ENCODE measurements at places on chromosomes 12 and 14. TPM values are rescaled to one million over a fixed set of nuclear protein-coding genes. Genes with fewer than 3 reads are reported as not detected.

Gene EML5
- total RNA-seq: 10.2 TPM

Gene CBLN3
- 1.7 TPM for total RNA-seq

Gene GPD1
- total RNA-seq: 20.0 TPM

DNA sequence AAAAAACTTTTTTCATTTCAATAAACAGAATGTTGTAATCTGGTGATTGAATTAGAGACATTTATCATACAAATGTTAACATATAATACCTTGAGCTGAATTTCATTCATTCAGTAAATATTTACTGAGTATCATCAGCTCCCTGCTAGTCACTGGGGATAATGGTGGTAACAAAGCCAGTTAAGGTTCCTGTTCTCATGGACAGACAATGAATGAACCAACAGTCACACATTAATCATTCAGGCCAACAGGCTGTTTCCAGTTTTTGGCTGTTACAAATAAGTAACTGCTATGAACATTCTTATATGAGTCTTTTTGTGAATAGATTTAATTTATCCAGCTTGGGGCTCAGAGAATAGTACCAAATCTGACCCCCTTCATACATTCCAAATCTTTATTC, 13.5 kb downstream of the EXD2 start:
- peaks cover 2% of the 10 kb centered on the region for H3K36me3 ChIP-seq
- no peaks in the 10 kb centered on the region for H3K27me3 ChIP-seq

Data from lung (tissue), 17 donors.